Left lung (tissue), 14 donors: ENCODE measurements at places on chromosomes 2 and 18. TPM values are rescaled to one million over a fixed set of nuclear protein-coding genes. Genes with fewer than 3 reads are reported as not detected.

EFR3B gene
- 2.4 TPM for total RNA-seq

POTEC gene
- total RNA-seq: not detected

ALLC gene
- not detected for total RNA-seq

GIGYF2 gene
- total RNA-seq: 76.6 TPM

IGFBP5 gene
- 101 TPM for total RNA-seq

FEV gene
- total RNA-seq: not detected

VRK2 gene
- total RNA-seq: 28.0 TPM

CD226 gene
- 2.9 TPM for total RNA-seq

NEU2 gene
- not detected for total RNA-seq

FOSL2 gene
- total RNA-seq: 114 TPM

ANKRD62 gene
- total RNA-seq: not detected

HOXD13 gene
- total RNA-seq: not detected

RFTN2 gene
- total RNA-seq: 10.2 TPM

DNAH6 gene
- 1.3 TPM for total RNA-seq

FAM168B gene
- 73.0 TPM for total RNA-seq

UGT1A3 gene
- total RNA-seq: not detected

AQP12A gene
- not detected for total RNA-seq

BBS5 gene
- total RNA-seq: 6.2 TPM

FAP gene
- total RNA-seq: 15.0 TPM

KLHL29 gene
- 9.5 TPM for total RNA-seq

ACVR1 gene
- 36.9 TPM for total RNA-seq

ATP5MC3 gene
- 170 TPM for total RNA-seq

CNGA3 gene
- 0.10 TPM for total RNA-seq

ANKRD30B gene
- total RNA-seq: not detected

TNS1 gene
- 327 TPM for total RNA-seq

SERPINB11 gene
- not detected for total RNA-seq

KIAA2012 gene
- total RNA-seq: not detected

NCKAP1 gene
- 119 TPM for total RNA-seq

IL1A gene
- total RNA-seq: 0.50 TPM

OTX1 gene
- 0.55 TPM for total RNA-seq

IL1RN gene
- total RNA-seq: 28.6 TPM

CDH19 gene
- total RNA-seq: 0.85 TPM

CNTNAP5 gene
- not detected for total RNA-seq

TLX2 gene
- not detected for total RNA-seq

DNER gene
- total RNA-seq: 1.9 TPM

ELOA2 gene
- not detected for total RNA-seq

SNORC gene
- 3.6 TPM for total RNA-seq

LPIN1 gene
- total RNA-seq: 47.2 TPM

TMEM178A gene
- 1.4 TPM for total RNA-seq

POMC gene
- total RNA-seq: 1.5 TPM

ESPNL gene
- total RNA-seq: 0.55 TPM

L3MBTL4 gene
- 13.9 TPM for total RNA-seq

GALNT5 gene
- 59.4 TPM for total RNA-seq

HOXD12 gene
- total RNA-seq: not detected

NCKAP5 gene
- total RNA-seq: 4.0 TPM

FBLN7 gene
- 3.1 TPM for total RNA-seq

CAVIN2 gene
- 73.6 TPM for total RNA-seq
